ENCODE measurements at places on chromosomes 3 and 15.
A peak's percentile ranks its signal among the peaks of the same experiment; 100 is the strongest.

DNA sequence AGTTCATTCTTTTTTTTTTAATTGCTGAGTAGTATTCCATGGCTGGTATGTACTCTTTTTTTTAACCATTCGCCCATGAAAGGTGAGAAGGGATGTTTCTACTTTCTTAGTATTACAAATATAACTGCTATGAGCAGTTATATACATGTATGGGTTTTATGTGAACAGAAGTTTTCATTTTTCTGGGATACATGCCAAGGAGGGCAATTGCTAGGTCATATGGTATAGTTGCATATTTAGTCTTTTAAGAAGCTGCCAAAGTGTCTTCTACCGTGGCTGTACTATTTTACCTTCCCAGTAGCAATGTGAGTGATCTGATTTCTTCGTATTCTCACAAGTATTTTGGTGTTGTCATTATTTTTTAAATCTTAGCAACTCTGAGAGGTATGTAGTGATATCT is 11.2 kb upstream of the KLHL40 start:
- no peak for DNase-seq

GRCh38 chr15:31563001-31563400 is 236.4 kb downstream of the KLF13 start:
- DNase-seq, result no peak

- peak; percentile 61 for DNase-seq
Observed at GRCh38 chr3:180679178-180680096, at the start of gene CCDC39. Gene CCDC39 (minus strand): TSS chr3:180679489. CDS start chr3:180679380, 109 bp downstream.

DNA sequence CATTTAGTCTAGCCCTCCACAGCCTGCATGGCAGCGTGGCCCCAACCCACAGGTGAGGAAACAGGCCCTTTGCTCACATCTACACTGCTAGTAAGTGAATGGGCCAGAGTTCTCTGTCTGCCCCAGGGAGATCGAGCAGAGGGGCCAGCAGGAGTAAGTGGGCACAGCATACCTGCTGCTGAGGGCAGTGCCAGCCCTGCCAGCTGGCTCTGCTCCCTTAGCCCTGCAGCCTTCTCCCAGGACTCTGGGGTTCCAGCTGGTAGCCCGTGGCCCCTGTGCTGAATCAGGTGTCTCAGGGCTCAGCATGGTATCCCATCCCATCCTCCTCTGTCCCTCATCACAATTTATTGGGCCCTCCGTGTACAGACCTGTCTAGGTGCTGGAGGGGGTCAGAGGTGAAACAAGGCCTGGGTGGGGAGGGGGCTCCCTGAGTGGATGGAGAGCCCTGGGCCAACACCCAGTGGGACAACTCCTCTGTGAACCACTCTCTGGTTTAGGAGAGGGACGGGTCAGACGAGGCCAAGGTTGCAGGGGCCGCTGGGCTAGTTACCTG is 101.8 kb downstream of the DNAJB8 start:
- DNase-seq, result no peak

DNA sequence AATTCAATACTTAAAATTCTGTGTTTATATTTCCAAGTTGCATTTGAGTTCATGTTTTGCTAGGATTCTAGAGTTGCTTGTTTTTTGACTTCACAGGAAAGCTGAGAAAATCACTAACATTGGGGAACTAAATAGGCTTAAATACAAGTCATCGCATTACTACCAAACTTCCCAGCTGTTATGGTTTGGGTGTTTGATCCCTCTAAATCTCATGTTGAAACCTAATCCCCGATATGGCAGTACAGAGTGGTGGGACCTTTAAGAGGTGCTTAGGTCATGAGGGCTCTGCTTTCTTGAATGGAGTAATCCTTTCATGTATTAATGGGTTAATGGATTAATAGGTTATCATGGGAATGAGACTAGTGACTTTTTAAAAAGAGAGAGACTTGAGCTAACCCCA is 77.2 kb upstream of the ARPP21 start:
- DNase-seq, result no peak

- no peak for DNase-seq
Observed at GRCh38 chr15:22806156-22806555, 19.7 kb downstream of the NIPA1 start.
